Upper lobe of right lung (tissue), 1 donor: ENCODE measurements at places on chromosomes 7 and 10.

DNA sequence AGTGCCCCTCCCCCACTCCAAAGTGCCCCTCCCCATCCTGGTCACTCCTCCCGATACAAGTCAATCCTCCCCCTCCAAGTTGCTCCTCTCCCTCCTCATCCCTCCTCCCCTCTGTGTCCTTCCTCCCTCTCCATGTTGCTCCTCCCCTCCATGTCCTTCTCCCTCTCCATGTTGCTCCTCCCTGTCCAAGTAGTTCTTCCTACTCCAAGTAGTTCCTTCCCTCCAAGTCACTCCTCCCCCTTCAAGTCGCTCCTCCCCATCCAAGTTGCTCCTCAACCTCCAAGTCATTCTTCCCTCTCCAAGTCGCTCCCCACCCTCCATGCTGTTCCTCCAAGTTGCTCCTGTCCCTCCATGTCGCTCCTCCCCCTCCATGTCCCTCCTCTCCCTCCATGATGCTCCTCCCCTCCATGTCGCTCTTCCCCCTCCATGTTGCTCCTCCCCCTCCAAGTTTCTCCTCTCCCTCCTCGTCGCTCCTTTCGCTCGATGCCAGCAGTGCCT, 8.6 kb upstream of the WBP1L start:
- H3K4me3 ChIP-seq = no peak overlapping the region
- H3K36me3 ChIP-seq = peaks cover 18% of the 10 kb centered on the region
- H3K27ac ChIP-seq = no peak overlapping the region
- peaks cover 16% of the 10 kb centered on the region for H3K4me1 ChIP-seq

- DNase-seq = no peak
- H3K36me3 ChIP-seq = peaks cover 29% of the 10 kb centered on the region
- H3K4me3 ChIP-seq = no peak overlapping the region
- H3K27me3 ChIP-seq = no peaks in the 10 kb centered on the region
Measured at GRCh38 chr7:131425992-131426391, 98.3 kb downstream of the MKLN1 start.

DNA sequence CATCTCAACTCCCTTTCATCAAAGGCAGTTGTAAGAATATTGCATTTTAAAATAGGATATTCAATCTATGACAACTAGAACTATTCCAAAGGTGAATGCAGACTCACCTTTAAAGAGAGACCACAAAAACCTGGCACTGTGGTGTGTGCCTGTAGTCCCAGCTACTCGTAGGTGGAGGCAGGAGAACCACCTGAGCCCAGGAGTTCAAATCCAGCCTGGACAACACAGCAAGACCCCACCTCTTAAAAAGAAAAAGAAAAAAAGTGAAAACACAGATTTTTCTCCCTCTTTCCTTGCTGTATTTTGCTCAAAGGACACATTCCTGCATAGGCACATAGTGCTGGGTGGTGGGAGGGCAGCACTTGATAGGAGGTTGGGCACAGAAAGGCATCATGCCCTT, 739 bp upstream of the ALDH18A1 start:
- H3K27ac ChIP-seq = no peak overlapping the region
- peaks cover 3% of the 10 kb centered on the region for H3K4me1 ChIP-seq
- no peaks in the 10 kb centered on the region for H3K27me3 ChIP-seq
- DNase-seq = no peak

- no peaks in the 10 kb centered on the region for H3K36me3 ChIP-seq
- H3K4me3 ChIP-seq = no peak overlapping the region
- H3K4me1 ChIP-seq = no peaks in the 10 kb centered on the region
Measured at GRCh38 chr7:126529833-126530232, 722.9 kb downstream of the GRM8 start.

DNA sequence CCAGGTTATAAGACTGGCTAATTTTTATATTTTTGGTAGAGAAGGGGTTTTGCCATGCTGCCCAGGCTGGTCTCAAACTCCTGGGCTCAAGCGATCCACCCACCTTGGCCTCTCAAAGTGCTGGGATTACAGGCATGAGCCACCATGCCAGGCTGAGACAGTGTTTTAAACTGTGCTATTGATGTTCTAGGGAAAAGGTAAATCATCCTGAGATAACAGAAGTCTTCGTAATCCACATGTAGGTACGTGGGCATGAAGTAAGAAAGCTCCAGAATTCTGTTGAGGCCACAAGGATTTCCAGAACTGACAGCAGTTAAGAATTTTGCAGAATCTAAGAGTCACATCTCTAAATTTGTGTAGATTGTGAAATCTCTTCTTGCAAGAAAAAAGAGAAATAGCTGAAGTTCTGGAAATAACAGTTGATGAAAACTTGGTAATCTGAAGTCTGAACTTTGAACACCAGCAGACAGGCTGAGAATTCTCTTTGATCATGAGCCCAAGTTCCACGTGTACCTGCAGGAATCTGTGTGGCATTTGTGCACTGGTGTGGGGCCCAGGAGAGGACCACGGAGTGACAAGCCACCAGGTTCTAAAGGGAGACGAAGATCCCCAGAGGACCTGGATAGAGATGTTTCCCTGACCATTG, 24.6 kb downstream of the C7orf33 start:
- no peak overlapping the region for H3K27ac ChIP-seq
- H3K4me3 ChIP-seq = no peak overlapping the region
- peaks cover 23% of the 10 kb centered on the region for H3K27me3 ChIP-seq
- H3K4me1 ChIP-seq = no peaks in the 10 kb centered on the region
- no peak for DNase-seq

DNA sequence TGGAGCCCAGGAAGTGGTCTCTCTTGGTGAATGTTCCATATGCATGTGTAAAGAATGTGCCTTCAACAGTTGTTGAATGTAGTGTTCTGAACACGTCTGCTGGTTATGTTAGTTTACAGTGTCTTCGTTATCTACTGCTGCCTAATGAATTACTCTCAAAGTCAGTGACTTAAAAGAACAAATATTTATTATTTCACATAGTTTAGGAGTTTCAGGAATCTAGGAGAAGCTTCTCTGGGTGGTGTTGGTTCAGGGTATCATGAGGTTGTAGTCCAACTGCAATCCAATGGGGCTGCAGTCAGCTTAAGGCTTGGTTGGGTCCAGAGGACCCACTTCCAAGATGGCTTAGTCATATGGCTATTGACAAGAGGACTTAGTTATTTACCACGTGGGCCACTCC, 36.6 kb upstream of the IGFBP3 start:
- DNase-seq = no peak
- H3K27me3 ChIP-seq = no peaks in the 10 kb centered on the region

DNA sequence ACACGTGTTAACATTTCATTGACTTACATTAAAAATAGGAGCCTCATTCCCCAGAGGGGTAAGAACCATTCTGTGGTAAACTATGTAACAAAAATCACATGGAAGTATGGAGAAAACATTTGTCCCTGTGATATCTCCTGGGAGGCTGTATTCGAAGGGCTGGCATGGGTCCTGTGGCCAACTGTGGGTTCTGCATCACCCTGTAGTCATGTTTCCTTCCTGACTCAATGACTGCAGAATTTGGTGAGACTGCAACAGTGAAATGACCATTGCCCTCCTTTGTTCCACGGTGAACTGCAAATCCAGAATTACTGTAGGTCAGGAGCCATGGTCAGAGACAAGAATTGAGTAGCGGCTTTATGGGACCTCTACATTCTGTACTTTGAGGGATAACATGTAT, 3.6 kb upstream of the ZEB1 start:
- H3K27ac ChIP-seq = no peak overlapping the region
- H3K27me3 ChIP-seq = peaks cover 1% of the 10 kb centered on the region
- H3K4me3 ChIP-seq = no peak overlapping the region
- H3K4me1 ChIP-seq = peaks cover 6% of the 10 kb centered on the region

- no peak overlapping the region for H3K27ac ChIP-seq
- no peaks in the 10 kb centered on the region for H3K27me3 ChIP-seq
- no peak overlapping the region for H3K4me3 ChIP-seq
- no peak for DNase-seq
Measured at GRCh38 chr7:10360050-10360449, 613.6 kb upstream of the PHF14 start.

DNA sequence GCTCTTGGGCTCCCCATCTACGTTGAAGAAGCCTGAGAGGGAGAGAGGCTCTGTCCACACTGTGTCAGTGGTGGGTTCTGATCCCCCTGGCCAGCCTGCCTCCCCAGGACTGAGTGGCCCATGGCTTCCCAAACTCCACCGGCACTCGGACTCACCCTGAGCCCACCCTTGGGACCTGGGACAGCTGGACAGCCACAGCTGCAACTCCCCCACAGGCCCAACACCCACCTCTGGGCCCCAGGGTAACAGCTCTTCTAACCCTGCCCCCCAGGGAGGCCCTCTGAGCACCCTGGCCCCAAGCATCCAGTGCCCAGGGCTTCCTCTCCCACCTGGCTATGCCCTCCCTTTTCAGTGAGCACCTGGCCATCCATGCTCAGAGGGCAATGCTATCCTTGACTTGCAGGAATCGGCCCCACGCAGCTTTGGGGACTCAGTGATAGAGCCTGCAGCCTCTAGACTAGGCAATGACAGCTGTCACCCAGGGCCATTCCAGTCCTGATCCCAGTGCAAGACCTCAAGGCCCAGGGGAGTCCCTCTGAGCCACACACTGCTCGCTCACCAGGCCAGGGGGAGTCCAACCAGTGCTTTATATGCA, 17.9 kb downstream of the OGDHL start:
- H3K4me1 ChIP-seq = no peaks in the 10 kb centered on the region
- H3K4me3 ChIP-seq = no peak overlapping the region
- no peak for DNase-seq
- H3K27ac ChIP-seq = no peak overlapping the region
- no peaks in the 10 kb centered on the region for H3K36me3 ChIP-seq
